ENCODE measurements at places on chromosomes 4 and X.

DNA sequence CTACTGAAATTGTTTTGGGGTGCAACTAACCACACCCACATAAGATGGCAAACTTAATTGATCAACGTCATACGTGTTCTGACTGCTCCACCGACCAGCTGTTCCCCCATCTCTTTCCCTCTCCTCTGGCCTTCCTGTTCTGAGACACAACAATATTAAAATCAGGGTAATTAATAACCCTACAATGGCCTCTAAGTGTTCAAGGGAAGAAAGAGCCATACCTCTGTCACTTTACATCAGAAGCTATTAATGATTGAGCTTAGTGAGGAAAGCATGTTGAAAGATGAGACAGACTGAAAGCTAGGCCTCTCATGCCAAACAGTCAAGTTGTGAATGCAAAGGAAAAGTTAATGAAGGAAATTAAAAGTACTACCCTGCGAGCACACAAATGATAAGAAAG is 173.9 kb upstream of the FTHL17 start:
- H3K27ac ChIP-seq: no peak overlapping the region
- H3K4me3 ChIP-seq: no peak overlapping the region
- no peak for DNase-seq
- peaks cover 27% of the 10 kb centered on the region for H3K36me3 ChIP-seq
- H3K27me3 ChIP-seq: no peaks in the 10 kb centered on the region

- peaks cover 26% of the 10 kb centered on the region for H3K4me1 ChIP-seq
- DNase-seq: peak; percentile 52
- H3K36me3 ChIP-seq: peaks cover 25% of the 10 kb centered on the region
- H3K27me3 ChIP-seq: no peaks in the 10 kb centered on the region
Measured at GRCh38 chrX:40096395-40097091, 1.2 kb downstream of the BCOR start.

- H3K4me1 ChIP-seq: no peaks in the 10 kb centered on the region
- H3K27me3 ChIP-seq: no peaks in the 10 kb centered on the region
- no peak overlapping the region for H3K4me3 ChIP-seq
- DNase-seq: no peak
- H3K36me3 ChIP-seq: no peaks in the 10 kb centered on the region
Measured at GRCh38 chrX:80578517-80579105, 158.4 kb downstream of the TENT5D start.

- no peak overlapping the region for H3K27ac ChIP-seq
- DNase-seq: no peak
- H3K4me3 ChIP-seq: no peak overlapping the region
- no peaks in the 10 kb centered on the region for H3K27me3 ChIP-seq
- no peaks in the 10 kb centered on the region for H3K4me1 ChIP-seq
- no peaks in the 10 kb centered on the region for H3K36me3 ChIP-seq
Measured at GRCh38 chr4:162234595-162234994, 70.8 kb upstream of the FSTL5 start.

- no peak for DNase-seq
- no peaks in the 10 kb centered on the region for H3K36me3 ChIP-seq
- H3K27ac ChIP-seq: no peak overlapping the region
- H3K4me3 ChIP-seq: no peak overlapping the region
- peaks cover 21% of the 10 kb centered on the region for H3K27me3 ChIP-seq
Measured at GRCh38 chr4:122100508-122100907, 51.6 kb upstream of the BLTP1 start.

DNA sequence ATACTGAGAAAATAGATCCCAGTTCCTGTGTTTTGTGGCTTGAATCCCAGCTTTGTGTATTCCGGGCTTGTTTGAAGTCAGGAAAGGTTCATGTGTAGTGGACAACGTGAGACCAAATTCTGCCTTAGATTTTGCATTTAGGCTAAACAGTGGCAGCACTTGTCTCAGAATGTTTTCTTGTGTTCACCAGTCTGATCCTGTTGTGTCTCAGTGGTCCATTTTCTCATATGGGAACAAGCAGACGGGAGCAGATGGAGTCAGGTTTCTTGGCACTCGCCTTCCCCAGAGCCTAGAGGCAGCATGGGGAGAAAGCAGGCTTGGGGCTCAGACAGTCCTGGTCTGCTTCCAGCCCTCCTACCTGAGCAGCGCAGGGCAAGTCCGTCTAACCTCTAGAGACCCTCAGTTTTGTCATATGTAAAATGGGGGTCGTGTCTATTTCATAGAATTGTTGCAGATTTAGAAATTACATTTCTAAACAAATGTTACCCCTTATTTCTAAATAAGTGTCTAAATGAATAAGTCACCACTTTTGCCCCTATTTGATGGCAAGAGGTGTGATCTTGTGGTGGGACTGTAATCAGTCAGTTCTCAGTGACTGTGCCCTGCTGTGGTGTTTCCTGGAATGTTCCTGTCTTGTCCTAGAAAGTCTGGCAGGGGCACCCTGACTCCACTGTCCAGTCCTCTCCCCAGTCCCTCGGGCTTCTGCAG is 28.3 kb upstream of the MSANTD1 start:
- H3K36me3 ChIP-seq: peaks cover 67% of the 10 kb centered on the region
- no peaks in the 10 kb centered on the region for H3K27me3 ChIP-seq
- no peak overlapping the region for H3K27ac ChIP-seq
- peaks cover 3% of the 10 kb centered on the region for H3K4me1 ChIP-seq
- no peak overlapping the region for H3K4me3 ChIP-seq

- no peaks in the 10 kb centered on the region for H3K27me3 ChIP-seq
- H3K4me1 ChIP-seq: no peaks in the 10 kb centered on the region
- H3K27ac ChIP-seq: no peak overlapping the region
- no peak for DNase-seq
- H3K36me3 ChIP-seq: no peaks in the 10 kb centered on the region
- H3K4me3 ChIP-seq: no peak overlapping the region
Measured at GRCh38 chrX:49842621-49843020, 13.5 kb downstream of the PAGE4 start.

- no peaks in the 10 kb centered on the region for H3K4me1 ChIP-seq
- no peak for DNase-seq
- no peaks in the 10 kb centered on the region for H3K36me3 ChIP-seq
- no peak overlapping the region for H3K27ac ChIP-seq
- H3K27me3 ChIP-seq: peaks cover 10% of the 10 kb centered on the region
Measured at GRCh38 chr4:73341454-73341853, 62.6 kb upstream of the ALB start.

DNA sequence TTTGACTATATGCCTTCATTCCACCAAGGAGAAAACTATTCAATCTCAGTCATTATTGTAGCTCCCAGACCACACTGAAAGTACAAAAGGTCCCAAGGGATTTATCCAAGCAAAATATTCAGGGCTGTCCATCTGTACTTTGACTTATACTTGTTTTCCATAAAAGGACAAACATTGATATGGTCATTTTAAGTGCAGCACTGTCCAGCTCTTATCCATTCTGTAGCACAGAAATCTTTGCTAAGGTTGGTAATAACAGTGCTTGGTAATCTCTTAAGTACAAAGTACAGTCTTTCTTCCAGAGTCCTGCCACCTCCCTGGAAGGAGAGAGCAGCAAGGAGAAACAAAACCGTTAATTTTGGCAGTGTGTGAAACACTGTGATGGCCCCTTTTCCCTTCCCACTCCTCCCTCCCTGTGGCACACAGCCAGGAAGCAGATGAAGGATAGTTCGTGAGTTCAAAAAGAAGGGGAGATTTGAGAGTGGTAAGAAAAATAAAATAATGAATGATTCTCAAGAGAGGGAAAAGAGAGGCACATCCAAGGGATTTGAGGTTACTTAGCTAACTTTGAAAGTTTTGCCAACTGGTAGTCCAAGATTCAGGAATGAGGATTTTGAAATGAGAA is 6.8 kb upstream of the CXCL2 start:
- no peaks in the 10 kb centered on the region for H3K36me3 ChIP-seq
- H3K27me3 ChIP-seq: peaks cover 22% of the 10 kb centered on the region
- H3K27ac ChIP-seq: no peak overlapping the region
- no peak overlapping the region for H3K4me3 ChIP-seq
- H3K4me1 ChIP-seq: no peaks in the 10 kb centered on the region
- no peak for DNase-seq

GRCh38 chrX:134375691-134376090 is 84.3 kb upstream of the HPRT1 start:
- no peaks in the 10 kb centered on the region for H3K27me3 ChIP-seq
- no peaks in the 10 kb centered on the region for H3K4me1 ChIP-seq
- H3K36me3 ChIP-seq: no peaks in the 10 kb centered on the region
- H3K27ac ChIP-seq: no peak overlapping the region
- H3K4me3 ChIP-seq: peak overlapping the region; percentile 41
- no peak for DNase-seq

DNA sequence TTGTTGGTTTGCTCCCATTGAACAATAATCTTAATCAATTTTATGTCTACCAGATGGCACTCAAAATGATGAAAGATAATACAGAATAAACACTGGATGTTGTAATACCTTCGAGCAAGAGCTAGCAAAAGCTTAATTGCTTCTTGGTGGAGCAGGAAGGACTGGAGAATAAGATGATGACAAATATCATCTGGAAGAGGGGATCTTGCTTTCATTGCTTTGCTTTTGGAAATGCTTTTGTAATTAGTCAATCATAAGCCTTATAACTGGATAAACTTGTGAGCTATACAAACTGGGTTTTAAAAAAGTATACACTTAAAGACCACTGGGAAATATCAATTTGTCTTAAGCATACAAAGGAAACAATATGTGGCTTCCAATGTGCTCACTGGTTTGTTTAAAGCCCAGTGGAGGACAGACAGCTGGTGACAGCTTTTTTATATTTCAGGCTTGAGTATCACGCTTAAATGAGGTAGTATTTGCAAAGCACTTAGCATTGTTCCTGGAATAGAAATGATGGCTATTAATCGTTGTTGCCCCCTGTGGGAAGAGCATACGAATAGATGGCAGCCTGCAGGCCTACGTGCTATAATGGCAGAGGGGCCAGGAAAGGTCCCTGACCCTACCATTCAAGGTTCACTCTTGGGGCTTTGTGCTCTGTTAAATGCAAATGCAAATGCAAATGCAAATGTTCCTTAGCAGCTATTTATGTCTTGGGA is 61.2 kb downstream of the TMEM150C start:
- H3K27ac ChIP-seq: no peak overlapping the region
- no peak overlapping the region for H3K4me3 ChIP-seq
- H3K36me3 ChIP-seq: peaks cover 9% of the 10 kb centered on the region
- no peaks in the 10 kb centered on the region for H3K27me3 ChIP-seq
- DNase-seq: no peak

- DNase-seq: no peak
- no peak overlapping the region for H3K27ac ChIP-seq
- no peaks in the 10 kb centered on the region for H3K36me3 ChIP-seq
- no peak overlapping the region for H3K4me3 ChIP-seq
- peaks cover 6% of the 10 kb centered on the region for H3K27me3 ChIP-seq
Measured at GRCh38 chr4:27692158-27692557, 831.5 kb downstream of the STIM2 start.

- H3K27me3 ChIP-seq: peaks cover 32% of the 10 kb centered on the region
- no peak for DNase-seq
- H3K4me3 ChIP-seq: no peak overlapping the region
- H3K36me3 ChIP-seq: no peaks in the 10 kb centered on the region
Measured at GRCh38 chrX:69138512-69138911, 26.7 kb downstream of the PJA1 start.

DNA sequence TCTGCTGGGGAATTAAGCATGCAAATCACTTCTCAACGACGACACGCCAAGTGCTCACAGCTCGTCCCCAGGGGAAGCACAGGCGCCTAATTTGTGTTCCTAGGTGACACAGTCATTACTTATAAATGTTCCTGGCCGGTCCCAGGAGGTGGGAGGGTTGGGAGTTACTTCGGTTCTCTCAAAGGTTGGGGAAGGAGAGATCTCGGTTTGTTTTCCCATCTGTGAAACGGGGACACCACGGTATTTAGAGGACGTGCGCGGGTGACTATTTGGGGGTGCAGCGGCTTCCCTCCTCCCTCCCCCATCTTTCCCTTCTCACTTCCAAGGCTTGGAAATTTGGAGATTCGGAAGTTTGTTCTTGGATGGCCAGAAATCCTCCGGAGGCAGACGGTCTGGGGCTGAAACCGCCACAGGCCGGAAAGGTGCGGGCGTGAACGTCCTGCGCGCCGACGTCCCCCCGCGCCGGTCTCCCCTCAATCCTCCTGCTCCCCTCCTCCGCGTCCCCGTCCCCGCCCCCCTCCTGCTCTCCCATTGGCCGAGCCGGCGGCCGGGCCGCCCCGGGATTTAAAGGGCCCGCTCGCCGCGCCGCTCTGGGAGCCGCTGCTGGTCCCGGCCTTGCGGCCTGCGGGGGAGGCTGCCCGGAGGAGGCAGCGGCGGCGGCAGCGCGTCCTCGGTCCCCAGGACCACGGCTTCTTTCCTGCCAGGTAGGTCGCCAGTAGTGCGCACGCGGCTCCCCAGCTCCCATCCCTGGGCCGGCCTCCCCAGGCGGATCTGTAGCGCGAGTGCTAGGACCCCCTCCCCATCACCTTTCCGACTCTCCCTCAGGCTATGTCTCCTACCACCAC is at the start of gene PORCN:
PORCN (plus strand) TSS at position 593 of the 845 bp plus-strand sequence. CDS start 829 bp downstream, outside the sequence.
- DNase-seq: peak; percentile 70
- peaks cover 18% of the 10 kb centered on the region for H3K4me1 ChIP-seq
- peak within 1 kb of the TSS; percentile 96 for H3K4me3 ChIP-seq
- peaks cover 4% of the 10 kb centered on the region for H3K27me3 ChIP-seq

DNA sequence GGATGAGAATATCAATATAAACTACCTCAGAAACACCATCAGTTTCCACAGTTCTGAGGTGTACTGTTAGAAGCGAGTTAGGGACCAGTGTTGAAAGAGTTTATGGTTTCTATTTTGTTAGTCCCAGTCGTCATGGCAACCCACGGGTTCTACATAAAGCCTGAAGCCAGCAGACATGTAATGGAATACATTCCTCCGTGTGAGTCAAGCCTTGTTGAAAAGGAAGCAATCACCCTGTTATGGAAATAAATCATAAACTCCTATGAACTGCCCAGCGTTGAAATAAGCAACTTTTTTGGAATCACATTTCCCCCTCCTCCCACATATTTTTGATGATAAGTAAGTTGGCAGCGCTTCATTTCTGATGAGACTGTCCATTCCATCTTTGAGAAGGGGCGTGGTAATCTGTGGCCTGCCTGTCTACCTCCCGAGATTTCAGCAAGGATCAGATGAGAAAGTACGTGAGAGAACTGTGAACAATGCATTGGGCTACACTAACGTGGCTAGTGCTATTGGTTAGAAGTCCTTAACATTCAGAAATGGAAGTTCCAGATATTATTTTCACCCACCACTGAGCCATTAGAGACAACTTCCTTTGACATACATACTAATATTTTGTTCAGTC is 40.4 kb upstream of the PDHA1 start:
- no peaks in the 10 kb centered on the region for H3K36me3 ChIP-seq
- H3K27me3 ChIP-seq: no peaks in the 10 kb centered on the region
- H3K4me3 ChIP-seq: no peak overlapping the region
- no peaks in the 10 kb centered on the region for H3K4me1 ChIP-seq
- no peak overlapping the region for H3K27ac ChIP-seq

DNA sequence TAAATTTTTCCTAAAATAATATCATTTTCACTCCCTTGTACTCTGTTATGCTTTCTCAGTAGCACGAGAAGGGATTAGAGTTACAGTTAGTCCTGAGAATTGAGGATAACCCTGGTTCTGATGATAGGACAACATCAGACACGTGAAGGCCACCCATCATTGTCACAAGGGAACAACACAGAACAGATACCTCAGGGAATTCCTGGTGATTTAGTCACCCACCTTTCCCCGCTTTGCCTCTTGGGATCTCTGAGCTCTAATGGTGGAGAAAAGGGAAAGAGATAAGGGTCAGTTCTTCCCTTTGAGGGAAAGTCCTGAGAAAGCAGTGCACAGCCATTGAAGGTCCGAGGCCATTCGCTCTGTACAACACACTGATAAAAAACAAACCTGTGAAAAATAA is 112.3 kb upstream of the GALNT7 start:
- no peak overlapping the region for H3K4me3 ChIP-seq
- no peak overlapping the region for H3K27ac ChIP-seq
- H3K4me1 ChIP-seq: no peaks in the 10 kb centered on the region
- no peaks in the 10 kb centered on the region for H3K27me3 ChIP-seq
- no peaks in the 10 kb centered on the region for H3K36me3 ChIP-seq
- no peak for DNase-seq

- no peaks in the 10 kb centered on the region for H3K36me3 ChIP-seq
- H3K4me3 ChIP-seq: no peak overlapping the region
- no peak overlapping the region for H3K27ac ChIP-seq
- no peaks in the 10 kb centered on the region for H3K4me1 ChIP-seq
- DNase-seq: no peak
Measured at GRCh38 chrX:19156186-19156585, 33.9 kb upstream of the ADGRG2 start.

Data from stimulated activated naive B cell treated with anti-CD40 and anti-IgM and Interleukin-4, amounts not matched to agents 10 μg/mL and 1 μg/mL and 100 μg/mL, for 72 hours (primary cell).